T-cell (primary cell): ENCODE measurements at places on chromosomes 5 and 9.

- no peak for DNase-seq
Measured at GRCh38 chr5:61916621-61917620, 389.1 kb upstream of the KIF2A start.

- DNase-seq = no peak
Measured at GRCh38 chr9:120186276-120186675, 393.7 kb downstream of the CDK5RAP2 start.

DNA sequence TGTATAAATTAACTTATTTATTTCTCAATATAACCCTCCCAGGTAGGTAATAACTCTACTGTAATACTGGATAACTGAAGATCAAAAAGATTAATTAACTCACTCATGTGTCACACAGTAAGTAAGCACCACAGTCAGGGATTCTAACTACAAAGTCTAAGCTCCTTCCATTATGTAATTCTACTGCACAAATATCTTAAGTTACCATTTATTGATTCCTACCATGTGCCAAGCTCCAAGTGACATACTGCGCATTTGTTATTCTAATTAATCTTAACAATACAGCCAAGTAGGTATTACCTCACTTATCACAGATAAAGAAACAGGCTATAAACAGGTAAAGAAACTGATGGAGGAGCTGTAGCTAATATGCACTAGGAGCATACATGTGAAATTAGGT is 58.3 kb downstream of the RANBP6 start:
- DNase-seq = no peak

GRCh38 chr9:128995791-128996190 is 32.3 kb downstream of the SH3GLB2 start:
- no peak for DNase-seq

GRCh38 chr5:90402521-90403255 is 6.9 kb downstream of the CETN3 start:
- DNase-seq = no peak

DNA sequence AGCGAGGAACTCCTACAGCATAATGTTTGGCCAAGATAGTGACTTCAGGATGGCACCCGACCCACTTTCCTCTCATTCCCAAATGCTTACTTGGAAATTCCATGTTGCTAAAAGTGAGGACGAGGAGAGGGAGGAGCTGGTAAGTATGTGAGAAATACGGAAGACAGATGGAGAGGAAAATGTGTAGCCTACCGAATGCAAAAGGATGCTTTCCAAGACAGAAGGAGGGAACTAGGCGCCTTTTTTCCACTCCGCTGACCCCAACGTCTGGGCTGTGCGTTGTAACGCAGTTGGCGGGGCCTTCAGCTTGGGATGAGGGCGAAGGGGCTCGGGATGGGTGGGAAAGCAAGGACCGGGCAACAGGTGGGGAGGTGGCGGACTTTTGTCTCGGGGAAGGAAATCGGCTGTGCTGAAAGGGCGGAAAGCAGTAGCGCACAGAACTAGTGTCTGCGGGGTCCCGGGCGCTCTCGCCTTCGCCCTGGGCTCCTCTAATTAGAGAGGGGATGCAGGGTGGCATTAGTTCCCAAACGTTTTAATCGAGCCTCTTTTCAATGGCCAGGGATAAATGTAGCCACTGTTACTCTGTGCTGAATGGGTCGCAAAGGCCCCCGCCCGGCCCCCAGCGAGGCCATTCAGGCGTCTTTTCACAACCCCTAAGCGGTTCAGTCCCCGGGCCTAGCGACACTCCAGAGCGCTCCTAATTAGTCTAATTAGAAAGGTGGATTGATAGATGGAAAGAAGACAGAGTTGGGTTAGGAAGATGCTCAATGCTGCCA is 12.6 kb downstream of the FOXD1 start:
- DNase-seq = no peak

DNA sequence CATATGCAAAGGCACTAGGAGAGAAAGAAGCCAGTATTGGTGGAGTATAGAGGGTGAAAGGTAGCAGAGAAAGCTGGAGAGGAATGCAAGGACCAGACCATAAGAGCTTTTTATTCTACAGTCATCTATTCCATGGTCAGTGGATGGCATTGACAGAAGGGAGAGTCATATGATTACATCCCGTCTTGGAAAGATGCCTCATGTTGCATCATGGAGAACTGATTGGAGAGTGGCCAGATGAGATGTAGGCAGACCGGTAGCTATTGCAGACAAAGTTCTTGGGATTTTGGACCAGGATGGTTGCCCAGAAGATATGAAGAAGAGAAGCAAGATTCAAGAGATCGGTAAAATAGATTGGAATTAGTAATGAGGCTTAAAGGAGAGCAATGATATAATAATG is 260.7 kb downstream of the CHSY3 start:
- DNase-seq = no peak

DNA sequence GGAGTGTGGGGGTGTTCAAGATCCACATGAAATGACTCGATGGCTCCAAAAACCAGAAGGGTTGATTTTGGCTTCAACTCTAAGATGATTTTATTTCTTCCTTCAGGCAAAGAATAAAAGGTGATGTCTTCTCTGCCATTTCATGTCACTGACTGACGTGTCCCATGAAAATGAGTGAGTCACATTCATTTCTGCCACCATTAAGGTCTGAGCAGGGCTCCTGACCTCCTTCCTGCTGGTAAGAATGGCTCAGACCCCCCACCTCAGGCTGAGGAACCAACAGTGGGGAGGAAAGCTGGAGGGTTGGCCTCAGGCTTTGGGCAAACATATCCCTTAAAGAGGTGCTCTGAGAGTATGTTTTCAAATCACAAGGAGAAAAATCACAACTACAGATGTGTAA is 53.9 kb upstream of the ZNF354A start:
- no peak for DNase-seq

- no peak for DNase-seq
Measured at GRCh38 chr9:18382243-18382642, 91.7 kb upstream of the ADAMTSL1 start.

DNA sequence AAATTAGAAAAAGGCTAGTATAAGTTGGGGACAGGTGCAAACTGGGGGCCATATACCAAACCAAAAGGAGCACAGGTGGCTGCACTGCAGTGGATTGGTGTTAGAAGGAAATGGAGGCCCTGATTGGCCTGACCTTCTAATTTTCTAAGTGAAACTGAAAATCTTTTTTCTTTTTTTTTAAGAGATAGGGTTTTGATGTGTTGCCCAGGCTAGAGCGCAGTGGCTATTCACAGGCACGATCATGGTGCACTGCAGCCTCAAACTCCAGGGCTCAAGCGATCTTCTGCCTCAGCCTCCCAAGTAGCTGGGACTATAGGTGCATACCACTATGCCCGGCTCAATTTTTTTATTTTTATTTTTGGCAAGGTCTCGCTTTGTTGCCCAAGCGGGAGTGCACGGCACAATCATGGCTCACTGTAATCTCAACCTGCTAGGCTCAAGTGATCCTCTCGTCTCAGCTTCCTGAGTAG is 9.8 kb upstream of the CCDC69 start:
- no peak for DNase-seq

DNA sequence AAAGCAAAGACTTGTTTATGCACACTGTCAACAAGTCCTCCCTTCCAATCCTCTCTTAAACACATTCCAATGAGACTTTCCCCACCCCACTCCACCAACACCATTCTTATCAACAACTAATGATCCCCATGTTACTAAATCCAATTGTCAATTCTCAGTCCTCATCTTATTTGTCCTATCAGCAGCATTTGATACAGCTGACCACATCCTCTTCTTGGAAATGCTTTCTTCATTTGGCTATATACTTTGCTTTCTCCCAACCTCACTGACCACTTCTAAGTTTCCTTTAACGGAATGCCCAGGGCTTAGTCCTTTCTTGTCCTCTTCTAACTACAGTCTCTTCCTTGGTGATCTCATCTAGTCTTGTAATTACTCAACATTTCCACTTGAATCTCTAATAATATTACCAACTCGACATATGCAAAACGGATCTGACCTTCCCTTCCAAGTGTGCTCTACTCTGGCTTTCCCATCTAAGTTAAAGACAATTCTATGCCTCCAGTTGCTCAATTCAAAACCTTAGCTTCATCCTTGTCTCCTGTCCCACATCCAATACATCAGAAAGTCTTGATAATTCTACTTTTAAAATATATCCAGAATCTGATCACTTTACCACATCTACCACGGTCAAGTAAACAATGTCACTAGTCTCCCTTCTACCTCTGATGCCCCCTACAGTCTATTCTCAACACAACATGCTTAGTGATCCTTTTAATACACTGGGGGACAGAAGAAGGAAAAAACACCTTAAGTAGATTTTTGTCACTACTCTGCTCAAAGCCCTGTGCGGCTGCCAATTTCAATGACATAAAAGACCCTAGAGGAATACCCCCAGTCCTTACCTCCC is 25.5 kb downstream of the AGTPBP1 start:
- DNase-seq = no peak

- DNase-seq = no peak
Measured at GRCh38 chr5:54378707-54379106, 68.3 kb upstream of the ARL15 start.

- no peak for DNase-seq
Measured at GRCh38 chr5:154375329-154376008, 70.3 kb upstream of the SAP30L start.

DNA sequence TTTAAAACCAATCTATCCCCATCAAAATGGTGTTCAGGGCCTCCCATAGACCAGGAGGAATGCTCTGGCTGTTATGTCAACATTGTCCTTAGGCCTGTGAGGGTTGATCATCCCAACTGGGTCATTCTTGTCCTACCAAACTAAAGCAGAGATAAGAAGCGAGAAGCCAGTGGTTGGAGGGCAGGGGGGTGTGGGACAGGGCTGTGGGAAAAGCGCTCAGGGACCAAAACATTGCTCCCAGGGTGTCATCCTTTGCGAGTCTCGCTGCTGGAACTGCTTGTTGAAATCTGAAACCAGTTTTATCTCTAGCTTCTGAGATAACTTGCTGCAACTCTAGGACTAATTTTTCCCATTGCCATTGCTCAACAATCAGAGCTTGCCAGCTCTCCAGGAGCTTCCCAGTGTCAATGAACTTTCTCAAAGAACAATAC is 48.1 kb downstream of the SPATA31C2 start:
- no peak for DNase-seq

DNA sequence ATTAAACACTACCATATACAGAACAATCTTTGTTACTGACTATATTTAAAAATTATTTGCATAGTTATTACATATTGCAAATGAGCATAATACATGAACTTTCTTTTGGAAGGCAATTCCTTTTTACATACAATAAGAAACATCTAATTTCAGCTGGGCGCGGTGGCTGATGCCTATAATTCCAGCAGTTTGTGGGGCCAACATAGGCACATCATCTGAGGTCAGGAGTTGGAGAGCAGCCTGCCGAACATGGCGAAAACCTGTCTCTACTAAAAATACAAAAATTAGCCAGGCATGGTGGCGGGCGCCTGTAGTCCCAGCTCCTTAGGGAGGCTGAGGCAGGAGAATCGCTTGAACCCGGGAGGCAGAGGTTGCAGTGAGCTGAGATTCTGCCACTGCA is 36.4 kb upstream of the SIMC1 start:
- DNase-seq = no peak

DNA sequence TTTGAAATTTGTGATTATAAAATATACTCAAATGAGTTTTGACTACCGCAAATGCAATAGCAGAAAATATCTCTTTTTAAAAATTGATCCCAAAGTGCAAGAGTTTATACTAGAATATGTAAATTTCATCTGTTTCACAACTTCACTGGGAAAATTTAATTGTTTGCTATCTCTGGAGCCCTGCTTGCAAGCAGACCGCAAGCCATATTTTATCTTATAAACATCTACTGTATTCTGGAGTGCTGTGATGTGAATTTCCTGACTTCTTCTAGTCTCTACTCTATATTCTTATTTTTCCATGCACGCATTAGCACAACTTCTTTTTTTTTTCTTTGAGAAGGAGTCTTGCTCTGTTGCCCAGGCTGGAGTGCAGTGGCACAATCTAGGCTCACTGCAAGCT is 98.7 kb downstream of the DROSHA start:
- DNase-seq = no peak

- no peak for DNase-seq
Measured at GRCh38 chr5:164687391-164687790, 1182.0 kb downstream of the MAT2B start.

- no peak for DNase-seq
Measured at GRCh38 chr5:77871946-77872345, 95.8 kb upstream of the TBCA start.

- no peak for DNase-seq
Measured at GRCh38 chr9:125820100-125820804, 73.1 kb downstream of the PBX3 start.

DNA sequence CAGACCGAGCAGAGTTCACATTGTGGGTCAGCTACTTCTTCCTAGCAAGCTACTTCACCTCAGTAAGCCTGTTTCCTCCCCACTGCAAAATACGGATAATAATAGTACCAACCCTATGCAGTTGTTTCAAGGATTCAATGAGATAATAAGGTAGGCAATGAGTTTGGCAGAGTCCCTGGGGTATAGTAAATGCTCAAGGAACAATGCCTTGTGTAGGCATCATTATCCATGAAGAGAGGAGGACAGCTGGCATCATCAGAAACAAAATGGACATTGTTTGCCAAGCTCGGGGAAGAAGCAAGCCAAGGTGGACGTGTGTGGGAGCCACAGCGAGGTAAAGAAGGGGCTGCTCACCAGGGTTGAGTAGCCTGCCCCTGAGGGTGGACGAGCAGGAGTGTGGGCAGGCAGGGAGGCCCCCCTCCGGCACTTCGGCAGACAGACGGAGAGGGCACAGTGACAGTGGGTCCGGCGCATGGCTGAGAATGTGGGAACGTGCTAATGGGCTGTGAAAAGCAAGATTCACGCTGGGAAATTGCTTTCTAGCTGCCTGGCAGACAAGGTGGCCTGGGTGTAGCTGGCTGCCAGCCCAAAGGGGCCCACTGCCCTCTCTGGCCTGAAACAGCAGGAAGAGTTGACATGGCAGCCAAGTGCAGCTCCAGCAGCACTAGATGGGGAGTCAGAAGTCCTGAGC is 10.1 kb downstream of the CAMK2A start:
- no peak for DNase-seq

DNA sequence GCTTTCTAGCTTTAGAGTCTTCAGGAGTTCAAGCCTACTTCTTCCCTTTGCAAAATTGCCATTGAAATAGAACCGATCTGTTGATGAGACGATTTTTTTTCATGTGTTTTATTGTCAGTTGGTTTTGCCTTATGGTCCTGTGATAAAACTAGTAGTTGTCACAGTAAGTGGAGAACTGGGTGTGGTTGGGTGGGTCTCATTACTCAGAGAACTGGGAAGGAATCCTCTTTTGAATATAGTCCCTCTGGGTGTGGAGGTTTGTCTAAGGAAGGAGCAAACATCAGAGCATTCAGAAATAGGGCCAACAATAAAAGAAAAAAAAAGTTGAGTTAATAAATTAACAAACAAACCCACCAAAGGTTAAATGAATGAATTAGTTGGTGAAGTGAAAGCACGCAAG is 69.0 kb downstream of the ALDH1A1 start:
- no peak for DNase-seq

GRCh38 chr9:27537027-27537435 is 7.4 kb upstream of the MOB3B start:
- no peak for DNase-seq

DNA sequence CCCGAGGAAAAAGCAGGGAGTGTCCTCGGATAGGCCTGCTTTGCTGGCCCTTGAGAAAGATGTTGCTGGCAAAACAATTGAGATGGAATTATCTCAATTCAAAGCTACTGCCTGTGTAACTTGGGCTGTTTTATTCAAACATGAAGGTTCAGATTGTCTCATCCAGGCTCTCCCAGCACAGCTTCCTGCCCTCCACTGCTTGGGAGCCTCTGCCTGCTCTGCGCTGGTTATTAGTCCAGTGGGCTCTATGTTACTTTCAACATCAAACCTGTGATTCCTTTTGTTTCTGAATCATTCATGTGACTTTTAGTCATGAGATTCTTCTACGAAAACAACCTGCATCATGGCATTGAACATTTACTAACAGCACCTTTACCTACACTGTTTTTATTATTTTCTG is 123.2 kb downstream of the SNCAIP start:
- no peak for DNase-seq
